ENCODE measurements at places on chromosomes 12 and 14.

DNA sequence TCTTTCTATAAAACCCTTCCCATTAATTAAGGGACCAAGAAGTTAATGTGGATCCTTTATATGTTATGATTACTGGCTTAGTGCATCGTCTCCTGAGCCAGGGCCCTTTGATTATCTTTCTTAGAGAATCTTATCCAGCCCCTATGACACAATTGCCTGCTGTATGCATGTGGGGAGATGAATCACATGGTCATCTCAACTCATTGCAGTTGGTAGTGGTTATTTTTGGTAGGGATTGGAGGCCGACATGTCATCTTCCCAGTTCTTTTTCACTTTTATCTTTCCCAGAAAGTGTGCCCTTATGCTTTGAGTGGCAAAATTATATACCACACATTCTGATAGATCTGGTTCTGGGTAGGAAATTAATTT, 26.0 kb downstream of the ZNF664 start:
- DNase-seq: peak; percentile 36

GRCh38 chr12:117582135-117582784, 220.8 kb upstream of the NOS1 start:
- DNase-seq: no peak

DNA sequence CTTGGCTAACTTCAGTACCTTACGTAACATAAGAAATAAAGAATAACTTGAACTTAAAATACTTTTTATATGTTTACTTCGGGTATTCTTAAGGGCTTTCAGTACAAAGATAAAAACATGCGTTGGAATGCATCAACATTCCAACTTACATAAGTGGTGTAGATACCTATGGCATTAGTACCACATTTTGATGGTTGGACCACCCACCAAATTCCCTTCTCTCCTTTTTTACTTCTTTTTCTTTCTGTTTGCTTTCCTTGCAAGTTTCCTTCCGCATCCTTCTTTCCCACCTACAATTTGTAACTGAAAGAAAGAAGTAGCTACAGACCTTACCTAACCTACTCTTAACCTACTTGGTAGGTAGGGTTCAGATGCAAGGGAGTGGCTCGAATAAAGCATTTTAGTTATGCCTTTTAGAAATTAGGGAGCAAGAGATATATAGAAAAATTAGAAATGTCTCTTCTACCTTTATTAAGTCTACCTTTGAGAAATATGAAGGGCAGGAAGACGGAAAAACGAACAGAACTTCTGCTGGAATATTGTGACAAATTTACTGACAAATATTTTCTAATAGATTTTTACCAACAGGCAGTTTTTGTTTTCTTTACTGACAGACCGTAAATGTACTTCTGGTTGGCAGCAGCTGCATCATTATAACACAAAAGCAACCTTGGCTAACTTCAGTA, 2.1 kb upstream of the ARHGAP5 start:
- no peak for DNase-seq

DNA sequence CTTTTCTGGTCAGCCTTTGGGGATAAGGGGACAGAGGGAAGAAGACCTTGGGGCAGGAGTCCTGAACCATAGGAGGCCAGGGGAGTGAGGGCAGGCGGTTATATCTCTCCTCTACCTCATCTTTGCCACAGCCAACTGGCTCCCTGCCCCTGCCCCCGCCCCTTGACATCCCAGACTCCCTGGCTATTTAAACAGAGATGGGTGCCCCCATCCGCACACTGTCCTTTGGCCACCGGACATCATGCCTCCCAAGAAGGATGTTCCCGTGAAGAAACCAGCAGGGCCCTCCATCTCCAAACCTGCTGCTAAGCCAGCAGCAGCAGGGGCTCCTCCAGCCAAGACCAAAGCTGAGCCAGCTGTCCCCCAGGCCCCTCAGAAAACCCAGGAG, 1.3 kb downstream of the MYL6B start:
- DNase-seq: no peak

DNA sequence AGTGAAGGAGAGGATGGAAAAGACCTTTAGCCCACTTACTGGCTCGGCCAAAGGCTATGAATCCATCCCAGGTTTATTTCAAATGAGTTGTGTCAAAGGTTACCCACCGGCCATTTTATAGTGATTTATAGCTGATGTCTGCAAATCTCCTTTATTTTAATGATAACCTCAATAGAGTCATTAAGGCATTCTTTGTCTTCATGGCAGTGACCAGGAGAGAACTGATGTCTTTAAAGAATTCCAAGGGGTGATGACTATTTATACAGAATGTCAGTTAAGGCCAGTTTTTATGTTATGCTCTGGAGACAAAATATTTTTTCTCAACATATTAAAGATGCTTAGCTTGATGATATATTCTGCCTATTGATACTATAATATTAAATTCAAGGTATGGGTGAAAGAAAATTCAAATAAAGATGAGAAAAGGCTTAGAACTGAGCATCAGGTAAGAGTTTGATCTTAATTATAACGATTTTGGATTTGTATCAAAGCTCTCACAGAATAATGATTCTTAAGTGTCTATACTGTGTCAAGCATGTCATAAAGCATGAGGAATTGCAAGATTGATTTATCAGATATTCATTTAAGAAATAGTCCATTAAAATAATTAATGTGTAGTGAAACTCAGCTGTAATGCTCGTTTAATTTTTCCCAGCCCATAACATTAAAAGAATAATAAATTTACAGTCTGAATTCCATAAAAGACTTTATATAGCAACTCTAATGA, 361.5 kb downstream of the SOX5 start:
- DNase-seq: no peak
